ENCODE measurements at places on chromosomes 6 and 20. TPM values are rescaled to one million over a fixed set of nuclear protein-coding genes. Genes with fewer than 3 reads are reported as not detected.

DNA sequence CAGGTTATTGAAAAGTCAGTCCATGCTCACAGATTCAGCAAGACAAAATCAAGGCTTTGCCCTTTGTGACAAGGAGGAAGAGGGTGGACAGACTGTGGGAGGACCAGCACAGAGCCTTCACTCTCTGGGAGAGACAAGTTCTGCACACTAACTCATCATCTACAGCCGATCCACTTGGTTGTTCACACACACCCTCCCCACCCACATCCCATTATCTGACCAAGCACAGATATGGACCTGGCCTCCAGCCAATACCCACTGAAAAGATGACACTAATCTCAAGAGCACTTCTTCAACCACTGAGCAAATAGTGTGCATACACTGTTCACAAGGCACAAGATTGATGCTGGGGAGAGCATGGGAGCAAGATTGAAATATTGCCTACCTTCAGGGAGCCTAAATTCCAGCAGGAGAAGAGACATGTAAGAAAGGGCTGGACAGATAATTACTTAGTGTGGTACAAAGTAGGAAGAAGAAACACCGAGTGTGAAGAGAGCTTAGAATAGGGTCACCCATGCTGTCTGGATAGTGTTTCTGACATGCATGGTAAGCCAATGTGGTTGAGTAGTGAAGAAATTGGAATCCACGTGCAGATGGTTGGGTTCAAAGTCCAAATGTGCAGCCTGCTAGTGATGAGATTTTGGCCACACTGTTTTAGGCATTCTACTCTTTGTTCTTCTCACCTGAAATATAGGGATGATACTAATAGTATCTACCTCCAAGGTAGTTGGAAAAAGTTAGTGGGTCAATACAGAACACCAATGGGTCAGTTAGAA is 21.7 kb upstream of the IL17A start:
- no peak overlapping the region for H3K27ac ChIP-seq
- no peak for DNase-seq
- peaks cover 19% of the 10 kb centered on the region for H3K4me1 ChIP-seq
- H3K27me3 ChIP-seq: peaks cover 48% of the 10 kb centered on the region
- H3K36me3 ChIP-seq: peaks cover 6% of the 10 kb centered on the region
- H3K4me3 ChIP-seq: no peak overlapping the region

GRCh38 chr6:21426841-21427490 is 166.6 kb upstream of the SOX4 start:
- H3K27ac ChIP-seq: no peak overlapping the region
- H3K4me1 ChIP-seq: no peaks in the 10 kb centered on the region
- peaks cover 10% of the 10 kb centered on the region for H3K27me3 ChIP-seq
- no peak overlapping the region for H3K4me3 ChIP-seq

Gene APCDD1L
- total RNA-seq: not detected

DNA sequence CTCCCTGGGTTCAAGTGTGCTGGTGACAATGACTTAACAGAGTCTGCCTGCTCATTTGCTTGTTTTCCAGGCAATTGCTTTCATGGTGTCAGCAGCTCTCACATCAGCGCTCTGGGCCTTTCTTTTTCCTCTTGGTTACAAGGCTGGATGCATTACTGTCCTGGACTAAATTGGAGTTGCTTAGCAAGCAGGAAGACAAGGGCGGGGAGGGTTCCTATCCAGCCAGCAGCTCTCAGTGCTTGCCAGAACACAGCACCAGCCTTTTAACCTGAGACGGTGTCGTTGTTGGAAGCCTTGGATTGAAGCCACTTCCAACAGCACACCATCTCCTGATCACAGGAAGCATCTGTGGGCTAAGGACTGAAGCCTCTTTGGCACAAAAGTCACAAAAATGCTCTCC is 606.9 kb downstream of the CDH26 start:
- no peak for DNase-seq
- no peak overlapping the region for H3K4me3 ChIP-seq
- no peaks in the 10 kb centered on the region for H3K4me1 ChIP-seq
- H3K27ac ChIP-seq: no peak overlapping the region

DNA sequence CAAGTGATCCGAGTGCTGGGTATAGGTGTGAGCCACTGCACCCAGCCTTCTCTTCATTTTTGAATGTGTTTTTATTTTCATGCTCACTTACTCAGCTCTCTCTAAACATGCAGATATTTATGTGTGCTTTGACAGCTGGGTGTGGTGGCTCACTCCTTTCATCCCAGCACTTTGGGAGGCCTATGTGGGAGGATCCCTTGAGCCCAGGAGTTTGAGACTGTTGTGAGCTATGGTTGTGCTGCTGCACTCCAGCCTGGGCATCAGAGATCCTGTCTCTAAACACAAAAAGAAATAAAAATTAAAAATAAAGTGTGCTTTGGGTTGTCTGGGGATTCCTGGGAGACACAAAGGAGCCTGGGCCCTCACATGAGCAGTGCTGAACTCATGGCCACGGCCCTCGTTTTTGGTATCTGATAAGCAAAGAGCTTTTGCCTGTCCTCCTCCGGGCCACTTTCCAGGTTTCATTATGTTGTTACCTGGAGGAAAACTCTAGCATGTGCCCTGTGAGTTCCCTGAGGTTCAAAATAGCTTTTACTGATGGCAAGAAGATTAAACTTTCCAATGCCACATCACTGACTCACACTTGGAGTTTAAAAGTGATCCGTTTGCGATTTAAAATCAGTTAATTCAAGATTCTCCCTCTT is 78.5 kb downstream of the CD164 start:
- H3K27me3 ChIP-seq: peaks cover 3% of the 10 kb centered on the region
- no peaks in the 10 kb centered on the region for H3K36me3 ChIP-seq
- H3K4me3 ChIP-seq: no peak overlapping the region
- H3K4me1 ChIP-seq: peaks cover 20% of the 10 kb centered on the region

- peak; percentile 87 for DNase-seq
- peaks cover 40% of the 10 kb centered on the region for H3K36me3 ChIP-seq
- H3K4me3 ChIP-seq: peak within 1 kb of the TSS; percentile 97
Observed at GRCh38 chr6:57317060-57317943, at the start of gene PRIM2. PRIM2 (plus strand) TSS chr6:57317630; CDS start chr6:57318446, 816 bp downstream.

DNA sequence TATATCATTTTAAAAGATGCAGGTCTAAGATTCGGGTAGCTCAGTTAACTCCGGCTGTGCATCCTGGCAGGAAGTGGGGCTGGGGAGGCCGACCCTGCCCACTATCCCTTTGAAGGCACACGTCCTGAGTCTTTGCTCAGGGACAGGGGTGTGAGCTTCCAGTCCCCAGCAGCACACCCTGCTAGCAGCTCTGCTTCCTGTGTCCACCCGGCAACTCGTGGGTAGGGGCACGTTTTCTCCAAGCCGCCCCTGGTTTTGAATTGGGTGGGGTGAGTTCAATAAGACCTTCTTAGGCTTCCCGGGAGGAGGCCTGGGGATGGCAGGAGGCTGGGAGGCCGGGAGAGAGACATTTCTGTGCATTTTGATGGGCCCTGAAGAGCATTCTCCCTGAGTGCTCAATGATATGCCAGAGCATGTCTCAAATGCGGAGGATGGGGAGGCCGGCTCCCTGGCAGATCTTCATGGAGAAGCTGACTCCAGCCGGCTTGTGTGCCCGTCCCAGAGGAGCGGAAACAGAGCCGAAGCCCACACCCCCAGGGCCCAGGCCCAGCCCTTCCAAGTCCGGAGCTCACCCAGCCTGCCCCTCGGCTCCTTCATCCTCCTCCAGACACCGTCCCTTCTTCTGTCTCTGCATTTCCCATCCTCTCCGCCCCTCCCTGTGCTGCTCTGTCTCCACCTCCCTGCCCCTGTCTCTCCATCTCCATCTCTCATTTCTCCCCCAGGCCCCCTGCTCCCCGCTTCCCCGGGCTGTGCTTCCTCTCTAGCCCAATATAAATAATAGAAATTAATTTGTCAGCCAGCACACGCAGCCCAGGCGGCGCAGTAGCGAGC is 36.3 kb upstream of the ZFAND3 start:
- H3K27me3 ChIP-seq: peaks cover 34% of the 10 kb centered on the region
- H3K36me3 ChIP-seq: no peaks in the 10 kb centered on the region
- H3K27ac ChIP-seq: no peak overlapping the region
- no peak for DNase-seq

Gene ZBTB2
- total RNA-seq: 23.8 TPM

- no peak overlapping the region for H3K4me3 ChIP-seq
- no peak overlapping the region for H3K27ac ChIP-seq
- H3K4me1 ChIP-seq: no peaks in the 10 kb centered on the region
- no peak for DNase-seq
Observed at GRCh38 chr6:127051571-127052260, 66.8 kb upstream of the RSPO3 start.

GRCh38 chr20:63118303-63119120 is 97.4 kb downstream of the YTHDF1 start:
- no peaks in the 10 kb centered on the region for H3K36me3 ChIP-seq
- no peaks in the 10 kb centered on the region for H3K4me1 ChIP-seq
- no peak overlapping the region for H3K4me3 ChIP-seq
- peaks cover 5% of the 10 kb centered on the region for H3K27me3 ChIP-seq
- DNase-seq: no peak

GRCh38 chr20:21901470-21902275 is 196.2 kb downstream of the PAX1 start:
- no peaks in the 10 kb centered on the region for H3K4me1 ChIP-seq
- H3K4me3 ChIP-seq: no peak overlapping the region
- no peaks in the 10 kb centered on the region for H3K36me3 ChIP-seq
- no peak for DNase-seq
- H3K27ac ChIP-seq: no peak overlapping the region

Gene KHDC1L
- not detected for total RNA-seq

Gene FYN
- total RNA-seq: 208 TPM

Gene LHFPL5
- total RNA-seq: not detected

DNA sequence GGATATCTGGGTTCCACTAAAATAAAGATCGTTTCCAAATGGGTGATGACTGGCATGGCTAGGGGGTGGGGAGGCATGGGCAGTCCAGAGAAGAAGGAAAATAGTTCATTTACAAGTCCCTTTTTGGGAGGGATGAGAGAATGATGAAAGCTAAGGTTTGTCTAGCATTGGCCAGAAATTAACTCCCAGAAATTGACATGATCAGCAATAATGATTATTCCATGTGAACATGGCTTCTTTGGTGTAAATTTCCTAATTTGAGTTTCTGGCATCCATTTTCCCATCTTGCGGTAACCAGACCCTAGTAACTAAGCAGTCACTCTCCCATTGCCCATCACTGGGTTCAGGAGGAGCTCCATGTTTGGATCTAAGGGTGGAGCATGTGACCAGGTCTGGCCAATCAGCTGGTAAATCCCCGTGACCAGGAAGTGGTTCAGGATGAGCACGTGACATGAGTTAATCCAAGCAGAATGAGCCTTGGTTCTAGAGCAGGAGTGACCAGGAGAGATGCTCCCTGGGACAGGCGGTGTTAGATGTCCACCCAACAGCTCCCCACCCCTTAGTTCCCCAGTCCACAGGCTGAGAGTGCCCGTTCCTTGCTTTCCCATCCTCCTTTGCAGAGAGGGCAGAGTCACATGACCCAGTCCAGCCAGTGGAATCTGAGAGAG is 512.7 kb downstream of the PREX1 start:
- peaks cover 11% of the 10 kb centered on the region for H3K27me3 ChIP-seq
- no peak overlapping the region for H3K4me3 ChIP-seq
- H3K27ac ChIP-seq: no peak overlapping the region
- DNase-seq: no peak

GRCh38 chr6:3981917-3982316 is 97.0 kb downstream of the FAM217A start:
- H3K27ac ChIP-seq: no peak overlapping the region
- H3K4me3 ChIP-seq: no peak overlapping the region
- H3K36me3 ChIP-seq: peaks cover 6% of the 10 kb centered on the region
- peaks cover 5% of the 10 kb centered on the region for H3K27me3 ChIP-seq

DNA sequence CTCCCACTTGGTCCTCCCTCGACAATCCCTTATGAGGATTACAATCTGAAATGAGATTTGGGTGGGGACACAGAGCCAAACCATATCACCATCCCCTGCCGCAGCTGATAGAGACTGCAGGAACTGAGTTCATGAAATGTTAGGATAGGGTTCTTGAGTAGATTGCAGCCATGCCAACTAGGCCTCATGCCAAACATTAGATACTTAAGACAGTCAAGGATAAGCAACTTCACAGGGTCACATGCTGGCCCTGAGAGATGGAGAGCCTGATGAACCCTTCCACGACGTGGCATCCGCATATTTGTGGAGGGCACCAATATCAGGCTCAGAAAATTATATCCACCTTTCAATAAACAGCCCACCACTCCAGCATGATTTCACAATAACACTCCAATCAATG is 121.3 kb downstream of the ALDH8A1 start:
- H3K27me3 ChIP-seq: peaks cover 4% of the 10 kb centered on the region
- H3K4me3 ChIP-seq: no peak overlapping the region
- no peak for DNase-seq
- no peaks in the 10 kb centered on the region for H3K36me3 ChIP-seq
- H3K4me1 ChIP-seq: no peaks in the 10 kb centered on the region

DNA sequence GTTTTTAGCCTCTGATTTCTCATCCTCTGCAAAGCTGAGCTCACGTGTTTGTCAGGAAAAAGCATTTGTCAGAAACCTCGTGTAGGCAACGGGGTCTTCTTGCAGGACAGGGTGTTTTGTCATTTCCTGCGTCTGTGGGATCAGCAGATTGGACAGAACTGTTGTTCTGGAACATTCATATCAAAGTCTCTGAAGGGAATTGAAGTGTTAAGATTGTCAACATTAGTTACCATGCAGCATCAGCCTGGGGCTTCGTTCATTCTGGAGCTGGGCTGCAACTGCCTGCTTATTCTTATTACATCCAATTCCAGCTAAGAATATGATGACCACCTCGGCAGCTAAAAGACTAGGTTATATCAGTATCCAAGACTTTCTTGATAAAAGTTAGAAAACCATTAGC is 71.0 kb upstream of the RALGAPA2 start:
- no peak overlapping the region for H3K4me3 ChIP-seq
- no peaks in the 10 kb centered on the region for H3K27me3 ChIP-seq
- no peaks in the 10 kb centered on the region for H3K4me1 ChIP-seq
- no peaks in the 10 kb centered on the region for H3K36me3 ChIP-seq
- no peak overlapping the region for H3K27ac ChIP-seq

Gene BEND6
- total RNA-seq: not detected

GRCh38 chr6:90294989-90295853 is 1.4 kb downstream of the BACH2 start:
- H3K4me1 ChIP-seq: peaks cover 33% of the 10 kb centered on the region
- peak overlapping the region; percentile 87 for H3K4me3 ChIP-seq
- peak; percentile 59 for DNase-seq
- peak overlapping the region; percentile 74 for H3K27ac ChIP-seq
- H3K27me3 ChIP-seq: peaks cover 47% of the 10 kb centered on the region
- peaks cover 25% of the 10 kb centered on the region for H3K36me3 ChIP-seq

DNA sequence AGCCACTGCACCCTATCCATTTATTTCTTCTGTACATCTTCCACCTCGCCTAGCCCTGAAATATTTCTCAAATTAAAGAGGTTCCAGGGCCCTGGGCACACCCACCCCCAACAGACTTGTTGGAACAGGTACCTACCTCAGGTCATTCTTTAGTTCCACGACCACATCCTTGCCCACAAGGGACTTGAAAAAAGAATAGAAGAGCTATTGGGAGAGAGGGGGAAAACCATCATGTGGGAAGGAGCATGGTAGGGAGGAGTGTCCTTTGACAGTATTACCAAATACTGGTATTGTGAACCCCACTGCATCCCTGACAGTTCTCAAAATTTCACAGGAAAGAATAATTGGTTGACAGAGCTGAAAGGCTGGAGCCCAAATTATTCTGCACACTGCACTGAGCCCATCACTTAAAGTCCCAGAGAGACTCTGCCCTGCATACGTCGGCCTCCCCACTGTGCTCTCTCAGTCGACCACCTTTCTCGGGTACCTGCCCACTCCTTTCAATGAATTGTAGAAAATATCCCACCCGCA is 762 bp downstream of the LSM2 start:
- peak overlapping the region; percentile 91 for H3K27ac ChIP-seq
- H3K4me1 ChIP-seq: peaks cover 40% of the 10 kb centered on the region
- H3K27me3 ChIP-seq: no peaks in the 10 kb centered on the region
- H3K36me3 ChIP-seq: peaks cover 39% of the 10 kb centered on the region
- peak overlapping the region; percentile 91 for H3K4me3 ChIP-seq

GRCh38 chr20:2394411-2395055 is 13.8 kb downstream of the TGM6 start:
- no peak overlapping the region for H3K27ac ChIP-seq
- H3K4me3 ChIP-seq: no peak overlapping the region
- no peaks in the 10 kb centered on the region for H3K36me3 ChIP-seq

Data from activated CD4-positive, alpha-beta memory T cell treated with anti-CD3 and anti-CD28 coated beads, Interleukin-2, amount 10 ng/mL, durations not matched to agents 7 days and 5 days (primary cell).